ENCODE measurements at places on chromosomes 6 and 20. TPM values are rescaled to one million over a fixed set of nuclear protein-coding genes. Genes with fewer than 3 reads are reported as not detected.

Gene MLN
- not detected for polyA plus RNA-seq

Gene TTK
- 10.5 TPM for polyA plus RNA-seq

GRCh38 chr6:137099689-137100403 is 55.1 kb upstream of the IL20RA start:
- no peak for DNase-seq

DNA sequence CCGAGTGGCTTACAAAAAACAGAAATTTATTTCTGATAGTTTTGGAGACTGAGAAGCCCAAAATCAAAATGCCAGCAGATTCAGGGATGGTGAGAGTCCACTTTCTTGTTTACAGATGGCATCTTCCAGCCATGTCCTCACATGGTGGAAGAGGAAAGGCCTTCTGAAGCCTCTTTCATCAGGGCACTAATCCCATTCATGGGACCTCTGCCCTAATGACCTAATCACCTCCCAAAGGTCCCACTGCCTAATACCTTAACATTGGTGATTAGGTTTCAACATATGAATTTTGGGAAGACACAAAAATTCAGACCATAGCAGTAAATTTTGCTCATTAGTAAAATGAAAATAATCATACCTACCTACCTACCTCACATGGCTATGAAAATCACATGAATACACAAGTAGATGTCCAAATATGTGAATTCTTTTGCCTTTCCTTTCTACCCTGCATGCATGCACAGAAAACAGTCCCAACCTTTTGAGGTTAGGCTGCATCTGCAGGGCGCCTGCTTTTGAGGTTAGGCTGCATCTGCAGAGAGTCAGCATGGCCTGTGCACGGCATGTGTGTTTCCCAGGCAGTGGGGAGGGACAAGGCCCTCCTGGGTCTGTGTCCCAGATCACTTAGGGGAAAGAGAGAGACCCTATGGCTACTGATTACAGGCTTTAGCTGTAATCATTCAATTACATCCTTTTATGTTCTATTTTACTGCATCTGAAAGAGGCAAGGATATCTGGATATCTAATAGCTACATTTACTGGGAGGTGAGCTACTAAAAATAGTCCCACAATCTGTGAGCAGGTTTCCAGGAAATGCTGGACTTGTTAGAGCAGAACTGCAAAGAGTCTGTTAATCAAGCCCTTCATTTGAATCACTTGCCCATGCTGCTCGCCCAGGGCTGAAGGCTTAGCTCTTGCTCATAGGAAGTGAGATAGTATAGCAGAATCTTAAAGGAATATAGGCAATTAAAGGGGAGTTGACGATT is 497.7 kb upstream of the MARCKS start:
- no peak for DNase-seq

DNA sequence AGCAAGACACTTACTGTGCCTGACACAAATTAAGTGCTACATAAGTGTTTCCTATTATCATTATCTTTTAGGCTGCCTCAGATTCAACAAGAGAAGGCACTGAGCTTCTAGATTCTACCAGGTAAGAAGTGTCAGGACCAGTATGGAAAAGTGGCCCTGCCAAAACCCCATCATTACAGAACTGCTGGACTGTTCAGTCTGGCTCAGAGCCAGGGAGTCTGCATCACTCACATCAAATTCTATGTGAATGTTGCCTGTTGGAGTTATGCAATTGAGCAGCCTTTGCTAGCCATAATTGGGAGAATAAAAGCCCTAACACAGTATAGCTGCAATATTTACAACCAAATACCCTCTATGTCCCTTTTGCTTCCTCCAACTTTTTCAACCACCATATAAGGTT is 70.9 kb downstream of the ATG5 start:
- DNase-seq: no peak

- DNase-seq: no peak
Observed at GRCh38 chr6:39945626-39946025, 11.4 kb upstream of the MOCS1 start.

Measured in right lung (tissue), 10 donors.